ENCODE measurements at places on chromosomes 16 and 17. TPM values are rescaled to one million over a fixed set of nuclear protein-coding genes. Genes with fewer than 3 reads are reported as not detected.

Gene ITGAD
- not detected for total RNA-seq

Gene PKMYT1
- total RNA-seq = 47.6 TPM

Gene DNAH2
- total RNA-seq = under 0.01 TPM

Gene KRT36
- not detected for total RNA-seq

Gene SHISA6
- total RNA-seq = not detected

Gene GNGT2
- 0.17 TPM for total RNA-seq

Gene ANKS3
- 10.4 TPM for total RNA-seq

Gene ABCC12
- not detected for total RNA-seq

Gene ARL5C
- not detected for total RNA-seq

Gene CLDN9
- total RNA-seq = not detected

Data from bronchus fibroblast of lung (primary cell).